ENCODE measurements at places on chromosomes 12 and 14. TPM values are rescaled to one million over a fixed set of nuclear protein-coding genes. Genes with fewer than 3 reads are reported as not detected.

Gene TRIM9
- total RNA-seq, result 0.63 TPM

Gene KLRB1
- total RNA-seq, result not detected

Gene KCNK13
- not detected for total RNA-seq

Gene INHBE
- total RNA-seq, result 14.3 TPM

Gene PLEKHA5
- 130 TPM for total RNA-seq

Gene KRT79
- not detected for total RNA-seq

Gene CLEC1B
- total RNA-seq, result not detected

Gene ERP27
- total RNA-seq, result 0.60 TPM

Gene IL22
- total RNA-seq, result not detected

Gene USP15
- 96.0 TPM for total RNA-seq

Gene ASB2
- total RNA-seq, result 0.69 TPM

Gene ZFP36L1
- total RNA-seq, result 76.8 TPM

Gene DAD1
- 163 TPM for total RNA-seq

Gene NTF3
- not detected for total RNA-seq

Gene CCDC91
- 35.8 TPM for total RNA-seq

Gene KRT7
- not detected for total RNA-seq

Gene AHSA1
- 200 TPM for total RNA-seq

Gene RAPGEF3
- 11.9 TPM for total RNA-seq

Gene HRK
- total RNA-seq, result 1.2 TPM

Gene PRIM1
- total RNA-seq, result 10.3 TPM

Gene ADAMTS20
- not detected for total RNA-seq

Gene SYNDIG1L
- not detected for total RNA-seq

Gene MARK3
- 113 TPM for total RNA-seq

Gene CAPZA3
- total RNA-seq, result not detected

Gene BHLHE41
- total RNA-seq, result 2.2 TPM

Gene SLC39A5
- total RNA-seq, result 0.61 TPM

Gene CCDC197
- total RNA-seq, result not detected

Gene GPRC5D
- not detected for total RNA-seq

Gene CLEC1A
- total RNA-seq, result not detected

Gene TMBIM6
- 386 TPM for total RNA-seq

Gene ESR2
- 101 TPM for total RNA-seq

Gene APOF
- not detected for total RNA-seq

Gene DERA
- total RNA-seq, result 9.7 TPM

Gene PTPRR
- total RNA-seq, result not detected

Gene CCDC60
- total RNA-seq, result not detected

Gene SDS
- total RNA-seq, result not detected

Gene BDKRB1
- total RNA-seq, result not detected

Gene KLRG1
- 34.7 TPM for total RNA-seq

Gene KRT73
- total RNA-seq, result not detected

Gene MGP
- not detected for total RNA-seq

Gene KRT78
- not detected for total RNA-seq

Gene PTHLH
- total RNA-seq, result not detected

Gene SLC10A1
- total RNA-seq, result not detected

Measured in Karpas-422 (cell line).